ENCODE measurements at places on chromosomes 3 and 15.

DNA sequence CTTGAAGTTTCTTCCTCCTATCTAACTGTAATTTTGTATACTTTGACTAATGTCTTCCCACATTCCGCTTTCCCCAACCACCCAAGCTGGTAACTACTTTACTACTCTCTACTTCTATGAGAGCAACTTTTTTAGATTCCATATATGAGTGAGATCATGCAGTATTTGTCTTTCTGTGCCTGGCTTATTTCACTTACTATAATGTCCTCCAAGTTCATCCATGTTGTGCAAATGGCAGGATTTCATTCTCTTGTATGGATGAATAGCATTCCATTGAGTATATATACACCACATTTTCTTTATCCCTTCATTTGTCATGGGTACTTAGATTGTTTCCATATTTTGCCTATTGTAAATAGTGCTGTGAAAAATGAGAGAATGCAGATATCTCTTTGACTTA, 78.5 kb upstream of the CCNL1 start:
- DNase-seq, result no peak

GRCh38 chr3:12380461-12380860, 91.6 kb downstream of the PPARG start:
- DNase-seq, result no peak

DNA sequence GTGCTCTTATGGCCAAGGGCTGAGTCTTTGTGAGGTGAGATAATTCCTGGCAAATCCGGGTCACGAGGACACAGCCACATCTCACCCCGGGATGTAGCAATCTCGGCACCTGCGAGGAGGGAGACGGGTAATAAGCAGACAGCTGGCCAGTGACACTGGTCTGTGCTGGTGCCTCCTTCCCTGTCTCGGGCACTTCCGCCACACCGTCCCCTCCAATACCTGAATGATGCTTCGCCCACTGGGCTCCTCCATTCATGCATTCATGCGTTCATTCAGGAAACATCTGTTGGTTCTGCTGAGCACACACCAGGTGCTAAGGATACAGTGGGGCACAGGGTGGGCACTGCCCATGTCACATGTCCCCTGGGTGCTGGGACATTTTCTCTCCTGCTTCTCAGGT, 60.1 kb downstream of the ATP10A start:
- DNase-seq, result no peak

DNA sequence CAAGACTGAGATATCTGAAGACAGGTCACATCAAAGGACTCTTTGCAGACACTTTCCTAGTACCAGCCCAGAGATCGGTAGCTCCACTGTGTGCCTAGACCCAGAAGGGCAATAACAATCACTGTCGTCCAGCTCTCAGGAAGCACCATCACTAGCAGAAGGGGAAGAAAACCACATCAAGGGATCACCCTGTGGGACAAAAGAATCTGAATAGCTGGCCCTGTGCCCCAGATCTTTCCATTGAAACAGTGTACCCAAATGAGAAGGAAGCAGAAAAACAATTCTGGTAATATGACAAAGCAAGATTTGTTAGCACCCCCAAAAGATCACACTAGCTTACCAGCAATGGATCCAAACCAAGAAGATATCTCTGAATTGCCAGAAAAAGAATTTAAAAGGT, 404.4 kb upstream of the NECTIN3 start:
- no peak for DNase-seq

- peak; percentile 77 for DNase-seq
These were observed 211.4 kb downstream of the TUSC7 start for GRCh38 chr3:116920826-116921610.

DNA sequence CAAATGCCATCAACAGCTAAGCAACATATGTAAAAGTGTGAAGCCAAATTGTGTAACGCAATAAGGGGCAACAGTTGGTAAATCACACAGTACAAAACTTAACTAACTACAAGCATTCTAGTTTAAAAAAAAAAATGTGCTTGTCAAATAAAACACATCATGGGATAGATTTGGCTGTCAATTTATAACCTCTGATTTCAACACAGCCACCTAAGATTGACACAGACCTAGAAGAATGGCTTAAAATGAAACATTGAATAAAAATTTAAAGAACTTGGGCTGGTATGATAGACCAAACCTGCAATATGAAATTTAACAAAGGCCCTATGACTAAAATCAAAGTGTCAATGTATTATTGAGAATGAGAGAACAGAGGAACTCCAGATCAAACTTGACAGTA, 148.4 kb downstream of the NR1I2 start:
- peak; percentile 26 for DNase-seq

DNA sequence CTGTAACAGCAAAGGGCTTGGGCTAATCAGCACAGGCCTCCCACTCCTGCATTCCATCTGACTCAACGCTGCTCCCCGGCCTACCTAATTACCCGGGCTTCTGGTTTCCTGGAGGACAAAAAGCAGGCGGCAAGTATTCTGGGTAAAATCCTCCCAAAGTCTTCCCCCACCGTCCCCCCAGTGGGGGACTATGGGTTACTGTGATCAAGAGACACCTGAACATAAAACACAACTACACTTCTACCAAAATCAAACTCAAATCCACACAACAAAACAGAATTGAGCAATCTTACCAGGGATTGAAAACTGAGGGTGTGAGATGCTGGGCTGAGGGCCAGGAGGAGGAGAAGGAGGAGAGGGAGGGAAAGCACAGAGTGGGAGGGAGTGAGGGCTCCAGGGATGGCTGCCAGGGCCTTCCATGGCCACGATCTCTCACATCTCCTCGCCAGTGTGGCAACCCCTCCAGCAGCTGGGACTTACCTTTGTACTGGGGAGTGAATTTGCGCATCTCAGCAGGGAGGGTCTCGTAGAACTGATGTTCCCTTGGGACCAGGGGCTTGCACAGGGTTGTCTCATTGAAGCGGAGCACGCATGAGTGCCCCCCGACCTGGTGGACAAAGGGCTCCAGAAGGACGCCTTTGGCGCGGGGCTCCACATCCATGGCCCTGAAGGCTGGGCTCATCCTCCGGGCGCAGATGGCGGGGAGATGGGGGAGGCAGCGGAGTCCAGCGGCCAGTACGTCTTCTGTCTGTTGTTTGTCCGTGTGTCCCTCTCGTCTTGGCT, 9.1 kb upstream of the NCKIPSD start:
- peak; percentile 92 for DNase-seq

DNA sequence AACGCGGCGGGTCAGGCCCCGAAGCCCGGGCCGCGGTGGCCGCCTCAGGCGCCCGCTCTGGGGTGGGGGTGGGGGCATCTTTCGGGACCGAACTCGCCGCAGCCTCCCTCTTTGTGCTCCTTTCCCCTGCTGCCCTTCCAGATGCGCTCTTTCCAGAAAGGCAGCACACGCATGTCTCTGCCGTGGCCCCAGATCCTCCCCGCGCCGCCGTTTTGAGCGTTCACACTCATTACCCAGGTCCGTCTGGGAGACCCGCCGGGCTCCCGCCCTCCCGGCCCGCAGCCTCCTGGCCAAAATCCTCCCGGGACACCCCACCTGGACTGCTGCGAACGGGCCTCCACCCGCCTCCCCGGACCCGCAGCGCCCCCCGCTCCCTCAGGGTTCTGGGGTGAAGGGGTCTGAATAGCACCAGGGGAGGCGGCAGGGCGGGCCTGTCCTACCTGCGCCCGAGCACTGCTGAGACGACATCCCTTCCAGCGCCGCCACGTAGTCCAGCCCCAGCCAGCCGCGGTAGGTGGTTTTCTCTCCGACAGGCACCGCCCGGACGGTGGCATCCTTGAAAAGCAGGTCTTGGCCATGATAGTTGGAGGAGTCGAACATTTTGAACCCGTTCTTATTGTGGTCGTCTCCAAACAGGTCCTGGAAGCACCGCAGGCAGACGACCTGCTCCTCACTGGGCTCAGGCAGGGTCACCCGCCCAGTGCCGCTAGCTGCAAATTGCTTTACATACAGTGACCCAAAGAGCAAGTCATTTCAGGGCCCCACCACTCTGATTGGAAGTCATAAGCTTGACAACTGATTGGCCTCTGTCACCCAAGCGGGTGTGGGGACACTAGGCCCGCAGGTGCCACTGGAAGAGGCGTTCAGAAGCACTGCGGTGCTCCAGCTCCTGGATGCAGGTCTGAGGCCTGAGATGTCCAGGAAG, 25.9 kb downstream of the MELTF start:
- no peak for DNase-seq

GRCh38 chr3:167882057-167882667, 146.6 kb downstream of the SERPINI1 start:
- peak; percentile 59 for DNase-seq

GRCh38 chr15:86159468-86159867, 79.8 kb downstream of the AGBL1 start:
- no peak for DNase-seq

DNA sequence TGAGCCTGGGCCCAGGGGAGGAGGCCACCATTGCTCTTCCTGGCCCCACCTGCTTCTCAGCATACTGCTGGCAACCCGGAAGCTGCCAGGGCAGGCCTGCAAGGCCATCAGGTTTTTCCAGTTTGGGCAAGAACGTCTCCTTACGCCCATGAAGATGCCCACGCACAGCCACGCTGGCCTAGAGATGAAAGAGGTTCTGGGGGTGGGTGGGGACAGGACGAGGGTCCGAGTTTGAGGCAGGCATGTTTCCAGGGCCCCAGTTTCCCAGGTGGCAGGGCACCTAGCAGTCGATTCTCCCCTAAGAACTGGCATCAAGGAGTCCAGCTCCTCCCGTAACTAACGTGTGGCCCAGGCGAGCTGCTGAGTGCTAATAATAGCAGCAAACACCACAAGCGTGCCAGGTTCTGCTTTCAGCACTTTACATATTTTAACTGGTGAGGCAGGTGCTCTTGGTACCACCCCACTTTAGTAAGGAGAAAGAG, 45.8 kb downstream of the ZNF710 start:
- DNase-seq, result no peak

DNA sequence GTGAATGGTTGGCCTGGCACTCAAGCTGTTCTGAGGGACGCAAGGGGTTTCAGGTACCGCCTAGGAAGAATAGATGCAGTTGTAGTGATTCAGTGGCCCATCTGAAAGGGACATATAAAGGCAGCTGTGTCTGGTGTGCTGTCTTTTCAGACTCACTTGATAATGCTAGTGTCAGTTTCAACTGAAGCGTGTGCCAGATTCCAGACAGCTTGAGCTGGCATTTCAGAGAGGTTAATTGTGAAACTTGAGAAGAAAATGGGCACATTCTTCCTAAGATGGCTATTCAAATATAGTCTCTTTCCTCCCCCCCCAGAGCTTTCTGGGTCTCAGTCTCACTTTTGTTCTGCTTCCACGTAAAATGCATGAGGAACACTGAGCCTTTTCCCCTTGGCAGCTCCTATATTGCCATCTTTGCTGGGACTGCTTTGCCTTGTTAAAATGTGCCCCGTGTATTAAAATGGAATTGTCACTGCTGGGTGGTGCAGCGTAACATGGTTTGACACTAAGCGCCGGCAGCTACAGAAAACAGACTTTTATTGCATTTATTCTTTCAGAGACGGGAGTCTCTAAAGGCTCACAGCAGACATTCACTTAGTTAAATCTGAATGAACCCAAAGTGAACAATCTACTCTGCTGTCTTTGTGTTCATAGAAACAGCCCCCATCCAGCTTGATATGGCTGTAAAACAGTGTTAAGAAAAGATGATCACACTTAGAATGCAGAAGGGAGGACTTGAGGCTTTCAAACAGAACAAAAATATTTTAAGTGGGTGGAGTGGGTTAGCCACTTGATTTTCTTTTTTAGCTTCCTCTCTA, 478.7 kb downstream of the RBMS3 start:
- peak; percentile 75 for DNase-seq

DNA sequence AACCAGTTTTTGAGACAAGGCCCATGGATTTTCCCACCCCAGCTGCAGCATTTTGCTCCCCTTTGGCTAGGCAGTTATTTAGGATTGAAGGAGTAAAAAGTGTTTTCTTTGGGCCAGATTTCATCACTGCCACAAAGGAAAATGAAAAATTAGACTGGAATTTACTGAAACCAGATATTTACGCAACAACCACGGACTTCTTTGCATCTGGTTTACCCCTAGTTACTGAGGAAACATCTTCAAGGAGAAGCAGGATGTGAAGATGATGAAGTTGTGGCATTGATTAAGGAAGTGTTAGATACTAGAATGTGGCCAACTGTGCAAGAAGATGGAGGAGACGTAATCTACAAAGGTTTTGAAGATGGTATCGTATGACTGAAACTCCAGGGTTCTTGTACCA, 165.2 kb upstream of the MYRIP start:
- DNase-seq, result peak; percentile 79

GRCh38 chr3:194285024-194285849, 65.9 kb downstream of the CPN2 start:
- DNase-seq, result peak; percentile 84

GRCh38 chr3:125057186-125057850, 1.5 kb upstream of the HEG1 start:
- peak; percentile 91 for DNase-seq

DNA sequence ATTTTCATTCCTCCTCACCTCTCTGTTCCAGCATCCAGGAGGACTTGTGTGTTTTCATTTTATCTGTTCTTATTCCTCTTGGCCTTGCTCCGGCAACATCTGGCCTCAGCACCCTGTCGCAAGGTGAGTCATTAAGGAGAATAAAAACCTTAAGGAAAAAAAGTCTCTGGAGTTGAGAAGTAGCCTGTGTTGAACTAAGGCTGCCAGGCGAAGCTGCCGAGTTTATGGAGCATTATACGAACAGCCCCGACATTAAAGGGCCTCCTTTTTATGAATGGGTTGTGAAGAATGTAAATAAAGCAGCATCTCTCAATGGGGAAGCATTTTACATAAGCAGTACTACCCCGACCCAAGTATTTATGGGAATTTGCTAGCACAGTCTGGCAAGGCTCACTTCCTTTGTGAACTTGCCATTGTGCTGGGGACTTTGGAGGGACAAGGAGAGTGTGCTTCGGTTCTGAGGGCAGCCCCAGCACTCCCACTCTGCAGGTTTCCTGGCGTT, 4.7 kb downstream of the BAHD1 start:
- DNase-seq, result peak; percentile 53

GRCh38 chr3:39208463-39209055, 16.2 kb upstream of the XIRP1 start:
- DNase-seq, result peak; percentile 55

Measured in iris pigment epithelial cell (primary cell).